ENCODE measurements at places on chromosomes 13 and 19.

DNA sequence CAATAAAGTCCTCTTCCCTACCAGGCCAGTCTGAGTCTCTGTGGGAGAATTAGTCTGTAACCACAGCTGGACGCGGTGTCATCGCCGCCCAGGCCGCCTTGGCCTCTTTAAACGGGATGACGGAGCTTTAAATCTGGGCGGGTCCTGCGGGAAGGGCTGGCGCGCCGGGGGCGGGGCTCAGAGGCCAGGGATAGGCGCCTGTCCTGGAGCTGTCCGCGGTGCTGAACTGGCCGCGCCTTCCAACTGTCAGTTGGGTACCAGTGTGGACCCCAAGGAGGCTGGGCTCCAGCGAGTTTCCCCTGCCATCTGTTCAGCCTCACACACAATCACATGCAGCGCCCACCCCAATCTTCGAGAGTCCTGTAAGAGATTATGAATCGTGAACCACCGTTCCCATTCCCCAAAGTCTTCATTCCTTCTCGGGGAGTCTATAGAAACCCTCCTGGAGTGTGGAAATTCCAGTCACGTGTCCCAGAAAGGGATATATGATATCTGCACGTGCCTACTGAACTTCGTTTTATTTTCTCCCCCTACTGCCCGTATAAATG, 11.5 kb downstream of the APLP1 start:
- DNase-seq: no peak

GRCh38 chr13:57582032-57582431, 49.5 kb upstream of the PCDH17 start:
- DNase-seq: no peak

DNA sequence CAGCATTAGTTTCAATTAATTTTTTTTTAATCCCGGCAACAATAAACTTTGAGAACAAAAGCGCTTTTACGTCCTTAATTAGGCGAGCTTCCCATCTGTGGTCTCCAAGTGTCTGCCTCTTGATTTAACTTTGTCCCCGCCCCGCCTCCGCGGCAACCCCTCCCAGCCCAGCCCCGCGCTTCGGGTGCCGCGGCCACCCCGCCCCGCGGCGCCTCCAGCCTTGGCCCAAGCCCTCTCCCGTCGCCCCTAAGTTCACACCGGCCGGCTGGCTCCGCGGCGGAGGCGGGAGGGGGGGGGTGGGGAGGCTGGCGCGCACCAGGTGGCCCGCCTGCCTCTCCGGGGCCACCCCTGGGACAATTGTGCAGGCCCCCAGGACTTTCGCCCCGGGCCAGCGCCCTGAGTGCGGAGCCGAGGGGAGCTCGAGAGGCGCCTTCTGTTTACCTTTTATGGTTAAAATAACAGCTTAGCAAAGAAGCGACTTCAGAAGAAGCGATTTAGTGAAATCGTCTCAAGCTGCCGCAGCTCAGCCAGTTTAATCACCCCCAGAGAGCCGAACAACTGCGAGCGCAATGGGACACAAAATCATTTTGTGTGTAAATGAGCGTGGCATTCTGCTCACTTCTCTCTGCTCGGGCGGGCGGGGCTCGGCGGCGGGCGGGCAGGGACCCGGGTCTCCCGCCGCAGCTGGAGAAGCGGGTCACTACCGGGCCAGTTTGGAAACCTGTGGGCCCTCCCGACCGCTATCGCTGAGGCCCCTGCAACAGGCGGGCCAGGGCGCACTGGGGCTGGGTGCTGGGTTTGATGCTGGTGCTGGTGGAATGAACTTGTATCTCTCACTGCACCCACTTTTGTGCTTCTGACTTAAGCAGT, 1.4 kb downstream of the KCTD15 start:
- no peak for DNase-seq

- no peak for DNase-seq
These were observed 11.5 kb downstream of the CIB3 start for GRCh38 chr19:16161840-16162239.

DNA sequence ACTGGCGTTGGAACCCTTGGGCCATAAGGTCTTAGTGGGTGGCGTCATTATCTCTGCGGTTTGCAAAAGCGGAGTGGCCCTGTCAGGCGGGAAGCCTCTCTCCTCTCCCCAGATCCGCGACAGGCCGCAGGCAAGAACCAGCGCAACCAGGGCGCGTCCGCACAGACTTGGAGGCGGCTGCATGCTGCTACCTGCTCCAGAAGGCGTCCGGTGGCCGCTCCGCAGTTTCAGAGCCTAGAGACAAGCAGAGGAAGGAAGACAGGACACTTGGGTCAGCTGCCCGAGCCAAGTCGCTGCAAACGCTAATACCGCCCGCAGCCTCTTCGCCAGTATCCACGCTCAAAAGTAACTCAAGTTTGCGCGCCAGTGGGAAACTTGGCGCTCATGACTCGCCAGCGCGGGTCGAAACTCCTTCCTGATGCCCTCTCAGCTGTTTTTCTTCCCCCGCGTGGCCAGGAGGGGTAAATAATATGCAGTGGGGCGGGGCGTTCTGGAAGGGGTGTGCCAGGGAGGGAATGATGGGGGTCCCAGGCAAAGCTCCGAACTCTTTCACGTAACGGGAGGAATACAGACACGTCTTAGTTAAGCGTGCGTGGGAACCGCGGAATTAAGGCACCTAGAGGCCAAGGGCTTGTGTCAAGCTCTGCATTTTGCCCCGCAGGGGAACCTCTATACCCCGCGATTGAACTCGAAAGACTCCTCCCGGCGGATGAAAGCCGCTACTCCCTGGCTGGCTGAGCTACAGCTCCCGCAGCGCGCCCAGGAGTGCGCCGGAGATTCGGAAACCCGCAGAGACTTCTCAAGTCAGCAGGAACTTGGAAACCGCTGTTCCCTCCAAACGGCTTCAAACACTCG, at the start of gene EDNRB:
EDNRB (minus strand) TSS at position 441 of the 855 bp plus-strand sequence; CDS start at position 183, 258 bp downstream.
- no peak for DNase-seq

DNA sequence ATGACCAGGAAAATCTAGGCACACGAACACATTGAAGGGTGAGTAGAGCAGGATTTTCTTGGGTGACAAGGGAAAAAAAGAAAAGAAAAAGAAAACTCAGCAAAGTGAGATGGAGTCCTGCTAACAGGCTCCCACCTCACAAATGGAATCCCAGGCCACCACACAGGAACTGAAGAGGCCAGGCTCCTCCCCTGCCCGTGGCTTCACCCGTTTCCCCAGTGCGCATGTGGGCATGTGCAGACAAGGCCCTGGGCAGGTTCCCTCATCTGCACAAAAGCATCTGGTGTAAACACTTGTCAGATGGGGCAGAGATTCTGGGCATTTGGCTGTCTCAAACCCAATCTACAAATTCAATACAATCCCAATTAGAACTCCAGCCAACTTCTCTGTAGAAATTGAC, 24.5 kb downstream of the CFAP97D2 start:
- DNase-seq: no peak

- no peak for DNase-seq
These were observed 6.0 kb upstream of the BSG start for GRCh38 chr19:566403-566802.

GRCh38 chr19:41416194-41416674, 10.9 kb downstream of the B3GNT8 start:
- DNase-seq: no peak

- DNase-seq: no peak
These were observed 1.1 kb downstream of the WTIP start for GRCh38 chr19:34482380-34483250.

DNA sequence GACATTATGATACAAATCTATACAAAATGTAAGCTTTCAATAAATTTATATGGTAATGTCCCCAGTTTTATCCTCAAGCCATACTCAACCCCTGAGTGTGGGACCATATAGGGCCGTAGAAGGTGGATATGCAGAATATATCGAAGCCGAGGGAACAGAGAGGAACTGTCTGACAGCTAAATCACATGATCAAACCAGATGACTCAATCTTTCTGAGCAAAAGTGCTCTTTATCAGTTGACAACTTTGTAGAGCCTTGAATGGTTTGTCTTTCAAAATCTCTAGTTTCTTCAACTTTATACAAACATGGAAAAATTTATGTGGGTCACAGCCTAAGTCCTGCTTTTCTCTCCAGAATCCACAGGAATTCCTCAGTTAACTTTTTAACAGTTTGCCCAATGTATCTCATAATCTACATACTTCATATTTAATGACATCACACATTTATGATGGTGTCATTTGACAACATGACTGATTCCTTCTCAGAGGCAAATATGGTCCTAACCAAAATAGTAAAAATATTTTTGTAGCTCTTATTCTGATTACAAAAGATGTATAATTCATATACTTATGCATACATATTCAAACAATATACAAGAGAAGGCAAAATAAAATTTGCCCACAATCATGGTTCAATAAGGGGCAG, 673.0 kb upstream of the GPC6 start:
- DNase-seq: no peak

DNA sequence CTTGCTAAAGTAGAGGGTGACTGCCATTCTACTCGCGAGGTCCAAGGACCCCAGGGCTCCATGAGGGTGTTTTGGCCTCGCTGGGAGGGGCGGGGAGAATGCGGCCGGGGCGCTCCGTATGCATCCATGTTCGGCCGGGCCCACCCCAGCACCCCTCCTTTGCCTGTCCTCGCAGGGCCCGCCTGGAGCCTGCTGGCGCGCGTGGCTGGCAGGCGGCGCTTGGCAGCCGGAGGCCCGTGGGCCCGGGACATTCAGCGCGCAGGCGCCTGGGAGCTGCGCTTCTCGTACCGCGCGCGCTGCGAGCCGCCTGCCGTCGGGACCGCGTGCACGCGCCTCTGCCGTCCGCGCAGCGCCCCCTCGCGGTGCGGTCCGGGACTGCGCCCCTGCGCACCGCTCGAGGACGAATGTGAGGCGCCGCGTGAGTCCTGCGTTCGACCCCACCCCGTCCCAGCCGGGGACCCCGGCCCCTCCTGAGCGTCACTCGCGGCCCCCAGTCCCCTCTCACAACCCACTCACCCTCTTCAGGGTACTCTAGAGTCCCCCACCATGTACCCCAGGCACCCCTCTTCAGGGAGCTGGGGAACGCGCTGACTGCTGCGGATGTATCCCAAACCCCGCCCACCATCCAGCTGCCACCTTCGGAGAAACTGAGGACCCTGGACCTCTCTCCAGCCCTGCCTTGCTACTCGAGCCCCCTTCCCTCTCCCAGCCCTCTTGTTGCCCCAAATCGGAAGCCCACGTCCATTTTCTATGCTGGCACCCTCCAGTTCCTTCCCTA, 4.1 kb downstream of the DLL3 start:
- DNase-seq: peak; percentile 42

- DNase-seq: no peak
These were observed at the start of gene SLC5A5 for GRCh38 chr19:17871878-17872250. Gene SLC5A5 (plus strand): TSS chr19:17871945. CDS start chr19:17872320, 375 bp downstream.

DNA sequence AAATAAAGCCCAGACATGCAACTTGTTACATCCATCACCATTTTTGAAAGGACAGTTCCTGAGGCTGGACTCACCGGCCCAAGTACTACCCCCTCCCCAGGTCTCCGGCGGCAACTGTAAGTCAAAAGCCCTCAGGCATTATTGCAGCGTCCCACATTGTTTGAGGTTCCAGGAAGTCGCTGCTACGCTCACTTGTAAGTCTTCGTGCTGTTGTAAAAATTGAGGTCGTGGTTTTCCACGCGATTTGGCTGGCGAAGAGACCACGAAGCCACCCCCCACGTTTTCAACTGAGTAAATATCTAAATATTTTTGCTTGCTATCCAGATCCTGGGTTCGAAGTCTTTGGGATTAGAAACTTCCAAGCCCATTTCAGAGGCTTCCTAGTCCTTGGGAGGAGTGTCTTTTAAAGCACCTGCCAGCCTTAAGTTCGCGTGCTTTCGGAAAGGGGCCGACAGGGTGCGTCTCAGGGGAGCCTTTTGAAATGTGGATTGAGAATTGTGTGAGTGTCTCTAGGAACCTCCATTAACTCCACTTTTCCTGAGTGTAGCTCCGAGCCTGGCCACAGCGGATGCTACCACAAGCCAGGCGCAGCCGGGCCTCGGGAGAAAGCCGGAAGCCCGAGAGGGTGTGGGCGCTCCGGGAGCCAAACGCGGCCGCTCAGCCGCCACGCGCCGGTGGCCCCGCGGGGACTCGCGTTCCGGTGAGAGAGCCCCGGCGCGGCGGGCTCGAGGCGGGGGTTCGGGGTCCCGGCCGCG, 434 bp upstream of the FNDC3A start:
- DNase-seq: peak; percentile 5

GRCh38 chr19:7670150-7670783, 1.4 kb downstream of the RETN start:
- no peak for DNase-seq

- no peak for DNase-seq
These were observed 7.5 kb downstream of the KLF16 start for GRCh38 chr19:1855828-1856255.

DNA sequence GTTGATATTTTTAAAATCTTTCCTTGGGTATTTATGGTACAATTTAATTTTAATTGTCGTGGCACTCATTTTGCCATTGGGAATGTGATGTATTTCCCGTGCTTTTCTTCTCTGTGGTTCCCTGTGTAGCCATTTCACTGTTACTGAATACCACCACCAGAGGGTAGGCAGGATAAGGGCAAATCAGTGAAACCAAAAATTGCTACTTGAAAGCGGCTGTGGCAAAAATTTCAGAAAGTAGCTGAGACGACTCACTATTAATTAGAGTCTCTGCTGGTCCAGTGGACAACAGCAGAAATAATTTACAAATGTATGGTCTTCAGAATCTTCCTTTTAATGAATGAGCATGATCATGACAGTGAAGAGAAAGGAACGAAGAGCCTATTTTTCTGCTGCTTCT, 34.4 kb upstream of the MIR17HG start:
- no peak for DNase-seq

DNA sequence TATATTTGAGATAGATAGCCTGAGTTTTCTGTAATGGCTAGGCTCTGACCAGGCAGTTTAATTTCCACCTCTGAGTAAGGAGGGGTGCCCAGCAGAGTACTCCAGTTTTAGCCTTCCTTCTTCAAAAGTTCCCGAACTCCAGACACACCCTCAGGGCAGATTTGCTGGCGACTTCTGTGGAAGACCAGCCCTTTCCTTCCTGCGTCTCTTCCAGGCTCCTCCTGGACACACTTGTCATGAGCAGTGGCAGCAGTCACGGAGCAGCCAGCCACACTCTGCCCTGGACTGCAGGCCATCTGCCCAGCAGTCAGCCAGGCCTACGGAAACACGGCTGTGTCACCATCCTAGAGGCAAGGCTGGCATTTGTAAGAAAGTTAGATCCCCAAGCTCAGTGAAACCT, 6.6 kb upstream of the FLT1 start:
- DNase-seq: no peak

- DNase-seq: no peak
These were observed 101.9 kb downstream of the LIG4 start for GRCh38 chr13:108113407-108113806.
